Kasumi-1 (cell line): ENCODE measurements at places on chromosomes 1 and 21.

- no peak for DNase-seq
Observed at GRCh38 chr1:170668209-170669106, 4.5 kb downstream of the PRRX1 start.

GRCh38 chr1:226764533-226764932 is 25.5 kb upstream of the ITPKB start:
- DNase-seq, result no peak

GRCh38 chr1:160066829-160067745 is 2.9 kb downstream of the KCNJ10 start:
- no peak for DNase-seq

GRCh38 chr1:107000902-107001301 is 55.6 kb upstream of the PRMT6 start:
- no peak for DNase-seq

GRCh38 chr1:248375446-248375845 is at the start of gene OR2T6:
OR2T6 (plus strand) TSS chr1:248375746; CDS start chr1:248387609, 11,863 bp downstream.
- no peak for DNase-seq

- DNase-seq, result peak; percentile 64
Observed at GRCh38 chr1:227729881-227730629, 5.0 kb downstream of the JMJD4 start.

- no peak for DNase-seq
Observed at GRCh38 chr1:93842750-93843500, 36.1 kb downstream of the DNTTIP2 start.

- peak; percentile 48 for DNase-seq
Observed at GRCh38 chr1:184418652-184419349, 32.0 kb downstream of the C1orf21 start.

GRCh38 chr21:27047658-27048314 is 80.9 kb upstream of the ADAMTS5 start:
- no peak for DNase-seq

GRCh38 chr1:218488986-218489385 is 143.8 kb downstream of the TGFB2 start:
- no peak for DNase-seq

DNA sequence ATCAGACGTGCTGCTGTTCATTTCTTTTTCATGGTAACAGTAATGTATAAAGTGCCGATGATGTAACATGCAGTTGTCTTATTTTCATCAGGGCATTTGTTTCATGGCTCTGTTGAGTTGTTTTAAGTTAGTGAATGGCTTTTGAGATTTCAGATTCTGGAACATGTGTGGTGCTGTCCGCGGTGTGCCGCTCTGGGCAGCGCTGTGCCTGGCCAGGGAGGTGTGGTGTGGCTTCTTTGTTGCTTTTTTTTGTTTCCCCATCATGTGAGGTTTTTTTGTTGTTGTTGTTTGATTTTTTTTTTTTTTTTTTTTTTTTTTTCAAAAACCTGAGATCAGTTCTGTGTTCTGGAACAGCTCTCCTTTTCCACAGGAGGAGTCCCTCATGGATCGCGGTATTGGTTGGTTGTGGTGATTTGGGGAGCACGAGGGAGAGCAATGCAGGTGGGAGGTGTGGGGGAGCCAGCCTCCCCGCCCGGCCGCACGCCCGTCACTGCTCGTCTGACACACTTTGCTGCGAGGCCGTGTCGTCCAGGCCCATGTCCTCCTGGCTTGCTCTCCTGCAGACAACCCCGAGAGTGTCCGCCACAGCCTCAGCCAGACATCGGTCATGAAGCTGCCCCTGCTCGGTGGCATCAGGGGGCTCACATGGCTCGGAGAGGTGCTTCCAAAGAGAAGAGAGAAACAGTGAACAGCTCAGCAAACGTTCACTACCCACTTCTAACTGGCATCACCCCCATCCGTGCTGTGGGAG is 33.6 kb downstream of the NTPCR start:
- no peak for DNase-seq

- DNase-seq, result no peak
Observed at GRCh38 chr1:217369271-217369981, 261.5 kb downstream of the GPATCH2 start.

GRCh38 chr1:101166583-101167120 is 70.2 kb upstream of the S1PR1 start:
- no peak for DNase-seq

DNA sequence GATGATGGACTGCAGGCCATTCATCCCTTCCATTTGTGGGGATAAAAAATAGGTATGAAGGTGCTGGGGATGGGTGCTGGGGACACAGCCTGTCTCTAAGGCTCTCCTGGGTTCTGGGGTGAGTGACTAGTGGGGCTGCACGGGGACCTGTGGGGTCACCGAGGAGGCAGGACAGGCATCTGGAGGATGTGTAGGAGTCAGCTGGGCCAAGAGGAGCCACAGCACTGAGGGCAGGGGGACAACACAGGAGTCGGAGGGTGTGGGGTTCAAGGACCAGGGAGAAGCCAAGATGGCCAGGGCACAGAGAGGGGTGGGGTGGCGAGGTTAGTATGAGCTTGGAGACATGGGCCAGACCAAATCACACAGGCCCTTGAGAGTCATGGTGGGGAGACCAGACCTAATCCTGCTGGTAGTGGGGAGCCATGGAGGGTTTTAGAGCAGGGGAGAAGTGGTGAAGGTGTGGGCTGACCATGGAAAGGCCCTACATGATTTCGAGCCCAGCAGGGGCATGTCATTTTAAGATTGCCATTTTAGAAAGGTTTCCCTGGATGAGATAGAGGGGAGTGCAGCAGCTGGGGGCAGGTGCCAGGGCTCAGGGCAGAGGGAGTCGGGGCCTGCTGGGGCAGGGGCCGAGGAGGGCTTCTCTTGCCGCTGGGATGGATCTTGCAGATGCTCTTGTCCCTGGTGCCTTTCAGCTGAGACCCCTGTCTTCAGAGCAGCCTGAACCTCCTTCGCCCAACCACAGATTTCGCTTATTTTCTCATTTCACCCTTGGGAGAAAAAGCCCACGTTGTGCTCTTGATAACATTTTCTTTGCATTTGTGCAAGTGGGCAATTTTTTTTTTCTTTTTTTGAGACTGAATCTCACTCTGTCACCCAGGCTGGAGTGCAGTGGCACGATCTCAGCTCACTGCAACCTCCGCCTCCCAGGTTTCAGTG is 22.7 kb downstream of the SERINC2 start:
- DNase-seq, result no peak

DNA sequence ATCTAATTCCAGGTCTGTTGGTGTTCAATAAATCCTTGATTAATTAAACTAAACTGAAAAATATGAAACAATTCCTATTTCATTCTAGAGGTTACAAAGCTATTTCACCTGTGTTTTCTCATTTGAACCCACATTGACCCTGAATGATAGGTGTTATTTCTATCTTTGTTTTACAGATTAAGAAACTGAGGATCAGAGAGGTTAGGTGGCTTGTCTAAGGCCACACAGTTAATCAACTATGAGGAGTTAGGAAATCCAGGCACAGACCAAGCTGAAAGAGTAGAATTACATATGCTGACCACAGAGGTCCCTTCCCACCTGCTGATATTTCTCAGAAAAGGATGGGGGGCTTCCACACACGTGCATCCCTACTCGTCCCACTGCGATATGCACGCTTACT is 487 bp downstream of the PIGR start:
- no peak for DNase-seq

GRCh38 chr1:244735876-244736561 is 83.1 kb downstream of the DESI2 start:
- no peak for DNase-seq

GRCh38 chr1:28392027-28392652 is 22.6 kb downstream of the PHACTR4 start:
- DNase-seq, result no peak

GRCh38 chr1:212628046-212628445 is 19.5 kb downstream of the ATF3 start:
- no peak for DNase-seq

GRCh38 chr1:12480041-12480440 is 138.0 kb downstream of the DHRS3 start:
- DNase-seq, result no peak
